ENCODE measurements at places on chromosomes 11 and 22.
A peak's percentile ranks its signal among the peaks of the same experiment; 100 is the strongest.

DNA sequence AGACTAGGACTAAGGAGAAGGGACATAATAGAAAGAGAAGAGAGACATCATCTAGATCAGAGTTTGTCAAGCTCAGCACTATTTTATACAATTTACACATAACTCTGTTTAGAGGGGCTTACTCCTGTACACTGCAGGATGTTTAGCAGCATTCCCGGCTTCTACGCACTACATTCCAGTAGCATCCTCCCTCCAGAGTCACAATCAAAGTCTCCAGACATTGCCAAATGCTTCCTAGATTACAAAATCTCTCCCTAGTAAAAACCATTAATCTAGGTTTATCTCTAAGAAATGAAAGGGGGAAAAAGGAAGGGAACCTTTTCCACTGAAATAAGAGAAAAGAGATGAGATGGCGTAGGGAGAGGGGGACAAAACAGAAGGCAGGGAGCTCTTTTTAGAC lies 4.0 kb downstream of the USP28 start:
- DNase-seq, result no peak

DNA sequence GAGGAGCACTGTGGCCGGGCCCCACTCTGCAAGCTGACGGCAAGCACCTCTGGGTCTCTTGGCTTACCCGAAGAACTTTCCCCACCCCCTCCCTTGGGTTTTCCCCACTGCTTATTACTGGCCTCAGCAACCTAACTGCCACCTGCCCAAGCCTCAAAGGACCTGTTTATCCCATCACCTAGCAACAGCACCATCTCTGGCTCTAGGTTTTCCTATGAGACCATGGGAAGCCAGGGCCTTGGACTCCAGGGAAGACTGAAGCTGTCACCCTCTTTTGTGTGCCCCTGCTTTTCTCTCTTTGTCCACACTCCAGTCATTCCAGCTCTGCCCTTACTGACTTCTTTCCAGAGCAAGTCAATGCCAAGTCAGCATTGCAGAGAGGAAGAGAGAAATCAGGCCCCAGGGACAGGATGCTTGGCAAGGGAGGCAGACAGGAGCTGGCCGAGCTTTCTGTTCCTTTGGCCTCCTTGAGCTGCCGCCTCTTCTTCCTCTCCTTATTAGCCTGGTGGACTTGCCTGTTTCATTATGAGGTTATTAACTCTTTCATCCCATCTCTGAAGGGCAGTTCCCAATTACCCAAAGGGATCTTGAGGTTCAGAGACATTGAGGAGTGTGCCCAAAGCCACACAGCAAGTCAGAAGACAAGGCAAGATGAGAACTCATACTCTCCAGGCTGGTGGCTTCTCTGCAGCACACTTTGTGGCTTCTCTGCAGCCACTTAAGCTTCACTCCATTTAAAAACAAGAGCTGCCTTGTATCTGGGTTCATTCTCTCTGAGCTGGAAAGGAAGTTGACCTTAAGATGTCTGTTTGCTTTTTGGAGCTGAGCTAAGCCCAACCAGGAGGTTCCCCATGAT lies at the start of gene SMIM35:
Gene SMIM35, minus strand, starts transcription at position 51 of the 856 bp plus-strand sequence. CDS start 206 bp downstream, outside the sequence.
- DNase-seq, result no peak

DNA sequence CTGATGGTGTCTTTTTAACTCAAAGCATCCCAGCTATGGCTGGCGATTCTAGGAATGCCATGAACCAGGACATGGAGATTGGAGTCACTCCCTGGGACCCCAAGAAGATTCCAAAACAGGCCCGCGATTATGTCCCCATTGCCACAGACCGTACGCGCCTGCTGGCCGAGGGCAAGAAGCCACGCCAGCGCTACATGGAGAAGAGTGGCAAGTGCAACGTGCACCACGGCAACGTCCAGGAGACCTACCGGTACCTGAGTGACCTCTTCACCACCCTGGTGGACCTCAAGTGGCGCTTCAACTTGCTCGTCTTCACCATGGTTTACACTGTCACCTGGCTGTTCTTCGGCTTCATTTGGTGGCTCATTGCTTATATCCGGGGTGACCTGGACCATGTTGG lies 20.1 kb downstream of the KCNJ5 start:
- no peak for DNase-seq

- peak; percentile 6 for DNase-seq
Observed at GRCh38 chr11:6735306-6735705, 36.5 kb downstream of the OR2AG2 start.

GRCh38 chr22:26429458-26430286 lies 612 bp downstream of the ASPHD2 start:
- DNase-seq, result peak; percentile 31

Data from right kidney (tissue), 9 donors.